ENCODE measurements at places on chromosomes 2 and 18.

DNA sequence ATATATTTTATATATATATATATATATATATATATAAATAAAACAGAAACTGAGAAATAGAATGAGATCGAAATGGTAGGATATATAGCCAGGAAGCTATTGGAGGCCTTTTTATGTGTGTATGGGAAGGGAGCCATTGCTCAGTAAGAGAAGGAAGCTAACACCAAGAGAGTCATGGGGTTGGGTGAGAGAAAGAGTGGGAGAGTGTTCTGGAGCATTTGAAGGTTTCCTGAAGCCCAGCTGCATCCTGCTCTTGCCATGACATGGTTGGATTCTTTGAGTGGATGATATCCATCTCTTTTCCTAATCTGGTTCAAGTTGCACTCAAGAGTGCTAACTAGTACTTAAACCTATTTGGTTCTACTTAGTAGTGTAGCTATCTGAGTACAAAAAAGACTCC is 282.3 kb downstream of the DYSF start:
- DNase-seq: no peak

GRCh38 chr2:122734766-122735424 is 979.4 kb downstream of the TSN start:
- peak; percentile 62 for DNase-seq

DNA sequence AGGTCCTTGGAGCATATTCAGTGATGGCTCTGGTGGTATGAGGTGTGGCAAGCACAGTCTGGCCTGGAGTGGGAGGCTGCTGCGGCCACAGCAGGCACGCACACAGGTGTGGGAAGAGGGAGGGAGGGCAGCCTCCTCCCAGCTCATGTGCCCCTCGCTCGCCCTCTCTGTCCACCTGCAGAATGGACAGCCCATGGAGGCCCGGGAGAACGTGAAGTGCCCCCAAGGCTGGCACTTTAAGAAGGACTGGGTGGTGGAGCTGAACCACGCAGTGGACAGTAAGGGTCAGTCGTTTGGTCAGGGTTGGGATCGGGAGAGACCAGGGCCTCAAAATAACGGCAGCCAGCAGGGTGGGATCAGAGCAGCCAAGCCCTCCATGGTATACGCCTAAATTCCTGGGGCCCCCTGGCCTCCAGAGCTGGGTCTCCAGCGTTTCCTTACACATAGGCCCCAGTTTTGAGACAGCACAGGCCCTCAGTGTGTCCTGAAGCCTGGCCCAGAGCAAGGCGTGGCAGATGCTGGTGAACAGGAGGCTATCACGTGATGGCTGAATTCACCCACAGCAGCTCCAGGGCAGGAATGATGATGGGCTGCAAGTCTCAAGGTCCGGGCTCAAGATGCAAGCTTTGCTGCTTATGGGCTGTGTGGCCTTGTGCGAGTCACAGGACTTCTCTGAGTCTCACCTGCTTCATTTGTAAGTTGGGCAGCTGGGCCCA is 47.9 kb downstream of the FER1L5 start:
- no peak for DNase-seq

GRCh38 chr2:166157578-166157977 is 29.8 kb upstream of the SCN1A start:
- no peak for DNase-seq

- DNase-seq: no peak
Observed at GRCh38 chr2:230898016-230898712, 26.9 kb downstream of the GPR55 start.

DNA sequence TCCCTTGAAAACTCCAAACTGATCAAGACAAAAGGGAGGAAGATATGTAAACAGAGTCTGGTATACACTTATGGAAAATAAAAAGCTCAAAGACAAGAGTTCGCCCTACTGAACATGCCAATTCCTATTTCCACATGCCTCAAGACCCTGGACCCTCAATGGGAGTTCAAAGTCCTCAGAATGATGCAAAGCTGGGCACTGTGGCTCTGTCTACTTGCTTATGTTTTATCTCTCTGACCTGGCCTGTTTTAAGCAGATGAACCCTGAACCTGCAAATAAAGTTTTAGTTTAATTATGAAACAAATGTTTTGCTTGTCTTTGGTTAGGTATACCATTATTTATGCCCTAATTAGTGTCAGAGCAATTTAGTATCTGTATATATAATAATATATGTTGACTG is 22.6 kb downstream of the NR4A2 start:
- no peak for DNase-seq

GRCh38 chr18:56085551-56085950 is 497.6 kb upstream of the TCF4 start:
- peak; percentile 95 for DNase-seq

DNA sequence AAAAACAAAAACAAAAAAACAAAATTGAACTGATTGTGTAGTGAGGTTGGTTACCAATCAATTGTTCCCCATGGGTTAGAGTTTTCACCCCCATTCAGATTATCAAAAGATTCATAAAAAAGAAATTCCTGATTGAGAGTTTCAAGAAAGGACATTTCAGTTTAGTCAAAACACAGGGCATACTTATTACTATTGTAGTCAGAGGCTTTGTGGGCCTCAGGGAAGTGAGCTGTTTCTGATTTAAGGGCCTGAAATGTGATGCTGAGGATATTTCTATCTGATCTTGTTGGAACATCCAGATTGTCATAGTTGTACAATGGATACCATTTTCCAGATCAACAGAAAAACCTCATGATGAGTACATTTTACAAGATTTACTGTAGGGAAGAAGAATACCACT is 368.1 kb upstream of the NETO1 start:
- peak; percentile 0 for DNase-seq

DNA sequence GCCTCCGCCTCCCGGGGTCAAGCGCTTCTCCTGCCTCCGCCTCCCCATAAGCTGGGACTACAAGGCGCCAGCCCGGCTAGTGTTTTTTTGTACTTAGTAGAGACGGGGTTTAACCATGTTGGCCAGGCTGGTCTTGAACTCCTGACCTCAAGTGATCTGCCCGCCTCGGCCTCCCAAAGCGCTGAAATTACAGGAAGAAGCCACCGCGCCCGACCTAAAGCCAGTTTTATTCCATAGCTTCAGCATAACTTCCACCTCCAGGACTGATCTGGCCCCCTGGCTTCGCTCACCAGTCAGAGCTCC is 783 bp upstream of the TXNL4A start:
- DNase-seq: no peak

- DNase-seq: no peak
Observed at GRCh38 chr2:207833251-207833751, 63.6 kb upstream of the FZD5 start.

DNA sequence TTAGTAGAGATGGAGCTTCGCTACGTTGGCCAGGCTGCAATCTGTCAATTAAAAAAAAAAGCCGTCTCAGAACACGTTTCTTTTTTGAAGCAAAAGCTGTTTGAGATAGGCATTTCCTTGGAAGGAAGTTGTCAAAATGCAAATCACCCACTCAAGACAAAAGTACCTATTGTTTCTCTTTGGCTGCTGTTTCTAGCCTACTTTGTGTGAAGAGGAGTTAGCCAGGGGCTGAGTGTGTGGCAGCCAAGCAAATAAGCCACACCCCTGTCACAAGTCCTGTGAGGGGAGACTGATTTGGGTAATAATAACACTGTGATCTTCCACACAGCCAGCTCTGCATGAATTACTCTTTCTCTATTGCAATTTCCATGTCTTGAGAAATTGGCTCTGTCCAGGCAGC is 47.4 kb upstream of the CDCA7 start:
- DNase-seq: no peak

GRCh38 chr2:197145471-197146056 is 165.0 kb downstream of the ANKRD44 start:
- DNase-seq: no peak

- DNase-seq: peak; percentile 94
Observed at GRCh38 chr18:54805571-54806334, 22.5 kb upstream of the RAB27B start.

GRCh38 chr18:32598144-32598543 is 127.5 kb upstream of the GAREM1 start:
- no peak for DNase-seq
